M059J (cell line): ENCODE measurements at places on chromosomes 3 and 15. TPM values are rescaled to one million over a fixed set of nuclear protein-coding genes. Genes with fewer than 3 reads are reported as not detected.

DNA sequence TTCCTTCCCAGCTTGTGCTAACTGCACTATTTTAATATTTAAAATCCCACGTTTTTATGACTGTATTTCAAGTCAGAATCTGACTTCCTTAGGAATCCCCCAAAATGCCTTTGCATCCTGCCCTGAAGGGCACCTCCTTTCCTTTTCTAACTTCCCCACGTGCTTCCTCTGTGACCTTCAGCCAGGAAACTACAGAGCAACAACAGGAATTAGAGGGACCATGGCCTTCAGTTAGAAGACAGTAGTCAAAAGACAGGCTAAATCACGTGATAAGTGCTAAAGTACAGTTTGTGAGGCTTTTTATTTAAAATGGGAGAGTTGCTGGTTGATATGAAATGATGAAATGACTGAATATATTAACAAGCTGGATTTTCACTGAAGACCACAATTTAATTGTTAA is 11.8 kb upstream of the ABHD10 start:
- DNase-seq, result no peak

Gene TRPM1
- total RNA-seq, result 0.02 TPM in 1 of 2 replicates, not detected in the other

- DNase-seq, result no peak
These were observed 353.0 kb downstream of the NLGN1 start for GRCh38 chr3:173750591-173750990.

GRCh38 chr3:96467639-96468038 is 346.8 kb upstream of the EPHA6 start:
- no peak for DNase-seq

- DNase-seq, result no peak
These were observed 335.5 kb downstream of the MEX3B start for GRCh38 chr15:81710328-81710727.

DNA sequence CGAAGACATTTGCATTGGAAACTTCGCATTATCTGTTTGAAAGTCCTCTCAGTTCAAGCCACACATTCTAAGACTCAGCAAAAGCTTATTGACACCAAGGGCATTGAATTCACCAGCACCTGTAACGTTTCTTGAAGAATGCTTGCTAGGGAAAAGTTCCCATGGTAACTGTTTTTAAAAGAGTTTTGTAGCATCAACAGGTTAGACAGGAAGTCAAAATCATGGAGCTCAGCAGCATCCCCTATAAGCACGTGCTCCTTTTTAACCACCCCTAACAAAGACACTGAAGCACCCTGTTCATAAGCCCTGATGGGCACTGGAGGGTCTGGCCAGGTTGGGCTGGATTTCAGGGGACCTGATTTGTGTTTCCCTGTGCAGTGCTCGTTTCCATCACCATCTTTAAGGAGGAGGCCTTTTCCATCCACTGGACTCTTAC is 229.7 kb upstream of the BHLHE40 start:
- no peak for DNase-seq
